ENCODE measurements at places on chromosomes 12 and 14. TPM values are rescaled to one million over a fixed set of nuclear protein-coding genes. Genes with fewer than 3 reads are reported as not detected.

Gene CCDC196
- not detected for total RNA-seq

Gene CACNA1C
- total RNA-seq = 17.0 TPM

Gene KRT75
- total RNA-seq = not detected

- peak; percentile 73 for DNase-seq
These were observed 9.2 kb upstream of the INF2 start for GRCh38 chr14:104680056-104680805.

GRCh38 chr12:51746416-51746815 lies 102.1 kb downstream of the FIGNL2 start:
- DNase-seq = no peak

GRCh38 chr12:18653465-18653864 lies 84.3 kb downstream of the PLCZ1 start:
- no peak for DNase-seq

GRCh38 chr12:44873898-44874297 lies 2.2 kb downstream of the NELL2 start:
- no peak for DNase-seq

- no peak for DNase-seq
These were observed 23.2 kb upstream of the APOF start for GRCh38 chr12:56385873-56386272.

DNA sequence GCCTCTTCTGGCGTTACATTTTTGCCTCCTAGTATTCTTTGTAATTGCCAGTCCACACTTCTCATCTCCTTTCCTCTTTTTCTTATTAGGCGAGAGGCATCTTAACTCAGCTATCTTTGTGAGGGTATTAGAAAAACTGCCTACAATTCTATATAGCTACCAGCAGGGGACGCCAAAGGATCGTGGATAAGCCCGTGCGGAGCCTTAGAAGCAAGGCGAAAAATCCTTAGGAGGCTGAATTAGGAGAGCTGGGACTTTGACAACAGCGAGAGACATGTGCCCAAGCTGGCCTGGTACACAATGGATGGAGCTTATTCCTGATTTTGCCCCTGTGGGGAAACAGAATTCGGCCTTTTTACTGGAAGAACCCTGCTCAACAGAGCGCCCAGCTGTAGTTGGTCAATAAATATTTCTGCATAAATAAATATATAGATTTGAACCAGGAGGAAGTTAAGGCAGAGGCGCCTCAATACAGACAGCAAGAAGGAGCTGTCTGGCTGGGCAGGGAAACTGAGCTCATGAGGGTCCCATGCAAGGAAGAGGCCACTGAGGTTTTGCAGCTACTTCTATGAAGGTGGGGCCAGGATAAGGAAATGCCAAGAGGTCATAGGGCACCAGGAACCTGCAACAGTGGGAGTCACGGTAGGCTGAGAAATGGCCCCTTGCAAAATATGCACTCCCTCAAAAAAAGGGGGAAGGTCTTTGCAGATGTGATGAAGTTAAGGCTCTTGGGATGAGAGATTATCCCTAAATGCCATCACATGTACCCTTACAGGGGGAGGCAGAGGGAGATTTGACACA lies 14.6 kb upstream of the RBM19 start:
- peak; percentile 99 for DNase-seq

- DNase-seq = no peak
These were observed 7.7 kb upstream of the BCL7A start for GRCh38 chr12:122013791-122014590.

- DNase-seq = no peak
These were observed 80.4 kb upstream of the SINHCAF start for GRCh38 chr12:31406345-31406744.

DNA sequence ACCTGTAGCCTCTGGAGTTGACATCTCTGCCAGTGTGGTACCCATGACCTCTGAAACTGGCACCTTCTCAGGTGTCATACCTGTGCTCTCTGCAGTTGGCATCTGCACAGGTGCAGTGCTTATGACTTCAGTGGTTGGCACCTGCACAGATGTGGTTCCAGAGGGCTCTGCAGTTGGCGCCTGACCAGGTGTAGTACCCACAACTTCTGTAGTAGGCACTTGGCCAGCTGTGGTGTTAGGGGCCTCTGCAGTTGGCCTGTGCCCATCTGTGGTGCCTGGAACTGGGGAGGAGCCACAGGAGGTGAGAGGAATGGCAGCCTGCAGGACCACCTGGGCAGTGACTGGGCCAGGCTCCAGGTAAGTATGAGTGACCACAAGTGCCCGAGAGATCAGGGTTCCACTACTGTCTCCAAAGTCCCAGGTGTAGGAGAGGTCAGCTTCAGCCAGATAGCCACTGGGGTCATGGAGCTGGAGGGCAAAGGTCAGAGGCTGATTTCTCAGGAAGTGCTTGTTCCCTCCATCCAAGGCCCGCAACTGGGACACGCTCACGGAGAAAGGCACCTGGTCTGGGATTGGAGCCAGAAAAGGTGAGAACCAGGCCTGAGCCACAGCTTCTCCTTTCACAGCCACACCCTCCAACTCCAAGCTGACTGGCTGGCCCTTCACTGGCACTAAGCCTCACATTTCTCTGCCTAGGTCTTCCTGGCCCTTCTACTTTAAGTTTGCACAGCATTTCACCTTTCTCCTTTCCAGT lies 8.6 kb downstream of the PMEL start:
- DNase-seq = no peak

GRCh38 chr14:64187331-64187730 lies 106.8 kb downstream of the ESR2 start:
- no peak for DNase-seq

DNA sequence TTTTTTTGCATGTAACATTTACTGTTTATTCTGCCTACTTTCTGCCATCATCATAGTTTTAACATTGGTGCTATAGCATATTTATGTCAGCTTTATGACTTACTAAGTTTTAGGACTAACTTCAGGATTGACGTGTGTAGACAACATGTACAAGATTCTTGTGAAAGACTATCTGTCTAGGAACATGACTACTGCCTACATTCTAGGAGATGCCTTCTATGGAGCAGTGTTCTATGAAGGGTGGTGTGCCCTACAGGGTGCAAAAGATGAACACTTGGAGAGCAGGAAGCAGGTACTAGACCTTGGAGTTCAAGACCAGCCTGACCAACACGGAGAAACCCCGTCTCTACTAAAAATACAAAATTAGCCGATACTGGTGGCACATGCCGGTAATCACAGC lies 118.6 kb downstream of the FGD4 start:
- DNase-seq = no peak

Measured in SJSA1 (cell line).